ENCODE measurements at places on chromosomes 1 and 21.

- no peak for DNase-seq
Observed at GRCh38 chr1:227369102-227369760, 50.9 kb upstream of the CDC42BPA start.

DNA sequence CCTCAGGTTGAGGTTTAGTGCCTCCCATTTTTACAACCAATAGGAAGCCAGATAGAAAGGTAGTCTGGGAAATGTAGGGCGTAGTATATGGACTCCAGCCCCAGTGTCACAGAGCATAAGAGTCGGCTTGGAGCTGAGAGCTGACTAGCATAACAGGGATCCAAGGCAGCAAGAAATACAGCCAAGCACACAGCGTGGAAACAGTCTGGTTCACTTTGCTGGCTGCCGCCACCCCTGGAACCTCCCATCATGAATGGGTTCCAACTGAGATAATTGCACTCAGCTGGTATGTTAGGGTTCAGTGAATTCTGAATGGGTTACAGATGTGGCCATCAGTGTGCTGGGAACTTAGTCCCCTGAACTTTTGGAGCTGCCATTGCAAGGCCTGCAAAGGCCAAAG, 76.7 kb upstream of the GPR88 start:
- no peak for DNase-seq

DNA sequence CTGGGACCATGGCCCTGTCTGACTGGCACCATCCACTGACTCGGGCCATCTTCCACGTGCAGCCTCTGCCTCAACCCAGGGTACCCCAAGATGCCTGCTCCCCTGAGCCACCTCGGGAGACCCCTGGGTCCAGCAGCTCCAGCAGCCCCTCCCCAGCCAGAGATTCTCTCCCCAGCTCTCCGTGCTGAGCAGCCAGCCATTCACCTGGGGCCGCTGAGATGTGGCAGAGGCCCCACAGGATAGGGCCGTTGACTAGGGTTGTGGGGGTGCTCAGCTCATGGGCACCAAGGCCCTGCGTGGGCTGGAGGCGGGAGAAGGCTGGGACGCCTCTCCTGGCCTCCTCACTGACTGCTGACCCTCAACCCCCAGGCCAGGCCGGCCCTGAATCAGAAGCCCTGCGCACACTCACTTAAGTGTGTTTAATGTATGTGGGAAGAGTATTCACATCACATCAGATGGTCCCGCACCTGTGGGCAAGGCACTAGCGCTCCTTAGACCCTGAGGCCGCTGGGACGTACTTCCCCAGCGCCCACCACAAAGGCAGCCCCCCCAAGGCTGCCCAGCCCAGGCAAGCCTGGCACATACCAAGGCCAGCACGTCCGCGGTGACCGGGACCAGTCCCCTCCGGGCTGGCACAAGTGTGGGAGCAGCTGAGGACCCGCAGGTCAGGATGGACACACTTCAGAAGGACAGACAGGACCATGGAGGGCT, 27.8 kb downstream of the SLC19A1 start:
- DNase-seq: no peak

- DNase-seq: no peak
Observed at GRCh38 chr1:200895801-200896530, 1.3 kb downstream of the INAVA start.

DNA sequence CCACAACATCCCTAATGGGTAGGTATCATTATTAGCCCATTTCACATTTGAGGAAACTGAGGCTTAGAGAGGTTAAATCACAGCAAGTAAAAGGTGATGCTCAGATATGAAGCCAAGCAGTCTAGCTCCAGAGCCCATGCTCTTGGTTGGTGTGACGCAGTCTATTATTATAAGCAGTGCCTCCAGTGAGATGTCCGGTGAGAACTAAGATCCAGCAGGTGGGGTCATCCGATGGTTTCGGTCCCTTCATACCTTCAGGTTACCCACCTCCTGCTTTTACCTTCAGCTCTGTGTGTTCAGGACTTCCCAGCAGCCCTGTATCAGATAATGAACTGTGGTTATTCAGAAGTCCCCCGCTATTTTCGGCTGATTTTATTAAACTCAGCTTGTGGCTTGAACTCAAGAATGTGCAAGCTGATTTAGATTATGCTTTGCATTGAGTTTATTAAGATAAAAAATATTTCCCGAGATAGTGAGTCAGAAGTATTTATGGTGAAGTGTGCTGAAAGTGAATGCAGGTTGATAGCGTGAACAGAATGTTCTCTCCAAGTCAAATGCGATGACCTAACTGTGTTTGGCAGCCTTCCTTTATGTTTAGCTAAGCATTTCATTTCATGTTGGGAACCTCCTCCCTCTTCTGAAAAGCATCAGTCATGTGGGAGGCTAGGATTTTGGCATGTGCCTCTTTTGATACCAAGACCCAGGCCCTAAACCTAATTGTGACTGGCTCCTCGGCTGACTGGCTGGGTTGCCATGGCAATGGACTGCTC, 160.9 kb upstream of the UBE2U start:
- no peak for DNase-seq

DNA sequence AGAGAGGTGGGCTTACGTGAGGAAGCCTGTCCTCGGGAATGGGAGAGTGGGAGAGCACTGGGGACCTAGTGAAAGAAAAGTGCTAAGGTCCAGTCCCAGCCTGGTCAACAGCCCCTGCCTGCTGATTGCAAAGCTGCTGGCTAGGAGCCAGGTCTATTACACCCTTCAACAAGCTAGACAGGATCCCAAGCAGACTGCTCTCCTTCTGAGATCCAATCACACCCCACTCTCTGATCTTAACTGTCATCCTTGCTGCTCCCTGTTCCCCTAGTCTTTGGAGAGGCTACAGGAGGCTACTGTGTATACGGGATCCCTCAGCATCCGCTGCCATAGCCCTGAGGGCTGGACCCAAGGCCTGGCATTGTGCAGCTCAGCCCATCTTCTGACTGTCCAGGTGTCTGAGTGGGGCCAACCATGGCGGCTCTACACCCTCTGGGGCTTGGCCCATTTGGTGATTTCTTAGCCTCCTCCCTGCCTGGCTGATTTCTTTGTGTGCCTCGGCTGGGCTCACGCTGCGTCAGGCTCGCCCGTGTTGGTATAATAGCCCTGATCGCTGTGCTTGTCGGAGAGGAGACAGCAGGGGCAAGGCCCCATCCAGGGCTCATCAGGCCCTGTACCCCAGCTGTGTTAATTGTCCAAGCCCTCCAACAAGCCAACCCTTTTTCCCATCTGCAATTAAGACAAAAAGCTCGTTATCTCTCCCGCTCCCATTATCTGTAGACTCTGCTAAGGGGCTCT, 43.9 kb downstream of the NAV1 start:
- no peak for DNase-seq

DNA sequence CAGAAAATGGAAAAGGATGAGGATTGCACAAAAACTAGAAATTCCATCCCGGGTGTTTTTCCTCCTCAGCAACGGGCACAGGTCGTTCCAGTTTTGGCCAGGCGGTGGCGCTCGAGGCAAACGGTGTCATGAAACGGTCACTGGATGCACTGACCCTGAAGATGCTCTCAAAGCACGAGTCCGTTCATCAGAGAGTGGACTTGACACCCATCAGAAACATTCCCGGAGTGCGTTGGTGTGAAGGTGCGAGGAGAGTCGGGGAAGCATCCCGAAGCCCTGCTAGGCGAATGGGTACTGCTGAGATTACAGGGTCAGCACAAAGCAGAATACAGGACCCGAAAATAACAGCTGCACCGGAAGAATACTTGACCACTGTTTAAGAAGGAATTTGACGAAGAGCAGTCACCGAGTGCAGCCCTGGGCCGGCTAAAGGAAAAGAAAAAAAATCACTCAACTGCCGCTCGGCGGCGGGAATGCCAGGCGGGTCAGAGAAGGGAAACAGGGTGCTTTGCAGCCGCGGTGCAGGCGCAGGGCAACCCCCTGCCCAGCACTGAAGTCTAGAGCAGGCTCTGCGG, 71.7 kb upstream of the ETS2 start:
- peak; percentile 31 for DNase-seq

DNA sequence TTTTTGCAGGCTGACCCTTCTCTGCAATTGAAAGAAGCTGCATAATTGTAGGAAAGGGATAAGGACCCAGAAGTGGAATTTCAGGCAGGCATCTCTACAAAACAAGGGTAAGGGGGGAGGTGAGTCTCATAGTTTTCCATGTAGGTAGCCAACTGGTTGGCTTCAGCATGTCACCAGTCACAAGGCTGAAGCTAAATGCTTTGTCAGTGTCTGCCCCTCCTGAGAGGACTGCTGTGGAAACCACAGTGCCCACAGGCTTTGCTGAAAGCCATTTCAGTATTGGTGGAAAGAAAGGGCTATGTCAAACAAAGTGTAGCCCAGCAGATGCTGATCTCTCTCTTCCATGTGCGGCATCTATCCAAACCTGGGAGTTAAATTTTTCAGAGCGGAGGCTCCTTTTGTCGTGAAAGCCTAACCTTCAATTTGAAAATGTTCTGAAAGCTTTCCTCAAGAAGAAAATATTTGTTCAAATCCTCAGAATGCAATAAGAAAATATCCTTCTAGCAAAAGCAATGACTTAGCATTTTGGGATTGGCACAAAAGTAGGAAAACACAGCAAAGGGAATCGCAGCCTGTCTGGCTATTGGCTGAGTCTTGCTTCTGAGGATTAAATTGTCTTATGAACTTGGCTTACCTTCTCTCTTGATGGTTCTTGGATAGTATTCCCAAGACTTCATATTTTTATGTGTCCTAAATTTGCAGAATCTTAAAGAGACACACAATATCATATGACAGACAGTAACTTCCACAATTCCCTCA, 591.7 kb downstream of the PLPP3 start:
- no peak for DNase-seq

GRCh38 chr1:160615660-160616059, 31.2 kb downstream of the SLAMF1 start:
- DNase-seq: no peak

DNA sequence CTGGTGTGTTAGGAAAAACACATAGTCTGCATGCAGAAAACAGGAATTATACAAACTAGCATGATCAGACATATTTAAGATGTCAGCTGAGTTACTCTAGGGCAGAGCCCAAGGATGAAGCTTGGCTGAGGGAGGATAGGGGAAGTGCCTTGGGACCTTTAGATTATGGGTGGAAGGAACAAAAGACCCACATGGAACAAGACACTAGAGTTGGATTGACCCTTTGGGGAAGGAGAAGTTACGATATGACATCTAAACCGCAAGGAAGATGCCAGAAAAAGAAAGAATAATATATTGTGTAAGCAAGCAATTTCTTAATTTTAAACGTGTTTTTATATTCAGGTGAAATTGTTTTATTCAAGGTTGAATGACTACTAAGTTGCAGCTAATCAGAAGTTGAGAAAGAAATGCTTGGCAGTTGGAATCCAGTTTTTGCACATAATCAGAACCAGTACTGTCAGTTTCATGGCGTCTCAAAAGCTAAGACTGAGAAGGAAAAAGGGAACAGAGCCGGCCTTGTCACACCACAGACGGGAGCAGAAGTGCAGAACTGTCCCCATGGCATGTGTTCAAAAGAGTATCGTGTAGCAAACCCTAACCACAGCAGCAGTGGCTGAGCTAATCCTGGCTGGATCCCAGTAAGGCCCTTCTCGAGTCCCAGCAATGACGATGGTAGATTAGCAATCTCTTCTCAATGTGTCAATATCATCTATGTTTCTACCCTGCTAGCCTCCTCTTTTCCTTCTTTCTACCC, 31.2 kb upstream of the IFNAR2 start:
- no peak for DNase-seq

DNA sequence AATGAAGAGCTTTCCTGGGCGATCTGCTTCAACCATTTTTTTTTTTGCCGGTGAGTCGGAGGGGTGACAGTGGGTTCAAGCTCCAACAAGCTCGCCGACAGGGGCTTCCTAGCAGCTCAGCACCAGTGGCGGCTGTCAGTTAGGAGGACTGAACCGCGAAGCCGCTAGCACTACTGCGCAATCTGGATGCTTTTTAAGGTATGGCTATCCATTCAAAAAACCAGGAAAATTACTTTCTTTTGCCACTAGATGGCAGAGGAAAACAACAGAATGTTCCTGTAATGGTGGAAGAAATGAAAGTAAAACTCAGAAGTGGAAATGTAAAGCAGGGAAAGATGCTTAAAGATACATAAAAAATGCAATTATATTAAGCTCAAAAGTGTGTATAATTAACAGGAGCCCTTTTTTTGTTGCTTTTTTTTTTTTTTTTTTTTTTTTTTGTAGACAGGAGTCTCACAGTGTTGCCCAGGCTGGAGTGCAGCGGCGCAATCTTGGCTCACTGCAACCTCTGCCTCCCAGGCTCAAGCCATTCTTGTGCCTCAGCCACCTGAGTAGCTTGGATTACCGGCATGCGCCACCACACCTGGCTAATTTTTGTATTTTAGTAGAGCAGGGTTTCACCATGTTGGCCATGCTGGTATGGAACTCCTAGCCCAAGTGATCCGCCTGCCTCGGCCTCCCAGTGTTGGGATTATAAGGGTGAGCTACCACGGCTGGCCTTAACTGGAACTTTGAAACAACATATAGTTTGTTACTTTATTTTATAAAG, 8.5 kb downstream of the KYAT3 start:
- no peak for DNase-seq

DNA sequence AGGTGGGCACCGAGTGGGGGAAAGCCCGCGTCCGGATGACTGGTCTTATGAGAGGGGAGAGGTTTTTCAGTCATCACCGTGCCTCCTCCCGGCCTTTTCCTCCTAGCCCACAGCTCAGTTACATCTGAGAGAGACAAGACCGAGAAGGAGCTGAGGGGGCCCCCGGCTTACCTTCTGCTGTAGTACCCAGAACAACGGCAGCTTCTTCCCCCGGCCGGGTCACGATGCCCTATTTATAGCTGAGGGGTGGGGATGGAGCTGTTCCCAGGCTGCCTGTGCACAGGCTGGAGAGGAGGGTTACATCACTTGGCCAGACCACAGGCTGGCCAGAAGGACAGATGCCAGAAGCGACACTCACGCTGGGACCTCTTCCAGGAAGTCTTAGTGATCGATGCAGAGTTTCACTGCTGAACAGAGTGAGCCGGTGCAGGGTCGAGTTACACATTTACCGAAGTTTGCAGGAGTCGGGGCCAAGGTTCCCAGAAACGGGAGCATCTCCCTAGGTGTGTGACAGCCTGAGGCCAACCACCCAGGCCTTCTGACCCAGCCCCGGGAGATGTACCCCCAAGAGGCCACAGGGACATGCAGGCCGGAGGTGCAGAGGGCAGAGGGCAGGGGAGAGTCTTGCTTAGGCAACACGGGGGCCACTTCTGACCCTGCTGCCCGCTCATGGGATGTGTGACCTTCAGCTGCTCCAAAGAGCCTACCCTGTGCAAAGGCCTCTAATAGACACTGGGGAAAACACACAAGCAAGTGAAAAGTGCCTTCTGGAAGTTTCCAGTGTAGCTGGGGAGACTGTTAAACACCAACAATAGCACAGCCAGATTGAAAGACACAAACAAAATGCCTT, at the start of gene AGT:
Gene AGT (minus strand): TSS at position 208 of the 850 bp plus-strand sequence. CDS start 3,299 bp downstream, outside the sequence.
- DNase-seq: no peak

GRCh38 chr21:44533891-44534627, 5.9 kb downstream of the KRTAP10-1 start:
- DNase-seq: no peak

All from activated CD8-positive, alpha-beta memory T cell treated with anti-CD3 and anti-CD28 coated beads for 4 hours (primary cell).